ENCODE measurements at places on chromosomes 6 and 20.

- DNase-seq, result peak; percentile 90
These were observed 33.4 kb downstream of the SLC2A4RG start for GRCh38 chr20:63772781-63773518.

DNA sequence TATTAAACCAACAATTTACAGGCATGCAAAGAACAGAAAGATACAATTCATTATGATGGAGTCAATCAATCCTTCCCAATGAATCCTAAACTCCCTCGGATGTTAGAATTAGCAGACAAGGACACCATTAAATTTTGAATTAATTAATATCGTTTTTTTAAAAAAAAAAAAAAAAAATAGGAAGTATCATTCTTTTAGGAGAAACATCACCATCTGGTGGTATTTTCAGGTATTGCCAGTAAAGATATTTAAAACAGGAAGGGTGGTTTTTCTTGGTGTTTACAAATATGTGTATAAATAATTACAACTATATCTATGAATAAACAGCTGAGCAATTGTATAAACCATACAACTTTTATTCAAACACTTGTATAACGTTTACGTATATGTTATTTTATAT lies 564.4 kb downstream of the HAO1 start:
- no peak for DNase-seq

- peak; percentile 99 for DNase-seq
These were observed 85.2 kb downstream of the SESN1 start for GRCh38 chr6:109009236-109009961.

GRCh38 chr6:45880159-45880558 lies 135.5 kb downstream of the CLIC5 start:
- no peak for DNase-seq

- peak; percentile 87 for DNase-seq
These were observed 8.2 kb upstream of the UBE2V1 start for GRCh38 chr20:50120935-50121693.

DNA sequence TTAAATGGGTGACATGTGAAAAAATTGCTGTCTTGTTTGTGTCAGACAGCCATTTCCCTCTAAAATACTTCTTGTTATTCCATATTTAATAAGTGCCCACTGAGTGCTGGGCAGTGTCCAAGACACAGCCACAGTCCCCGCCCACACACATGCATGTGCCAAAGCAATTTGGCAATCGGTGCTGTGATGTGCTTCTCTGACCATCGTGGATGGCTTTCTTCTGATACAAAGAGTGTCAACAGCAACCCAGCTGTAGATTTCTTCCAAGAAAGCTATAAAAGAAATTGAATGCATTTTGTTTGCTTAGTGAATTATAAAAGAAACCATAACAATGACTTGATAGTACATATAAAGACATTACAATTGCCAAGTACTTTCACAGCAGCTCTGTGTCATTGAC lies 140.5 kb upstream of the ATXN1 start:
- no peak for DNase-seq

- DNase-seq, result no peak
These were observed 60.0 kb downstream of the MKKS start for GRCh38 chr20:10374036-10374435.

DNA sequence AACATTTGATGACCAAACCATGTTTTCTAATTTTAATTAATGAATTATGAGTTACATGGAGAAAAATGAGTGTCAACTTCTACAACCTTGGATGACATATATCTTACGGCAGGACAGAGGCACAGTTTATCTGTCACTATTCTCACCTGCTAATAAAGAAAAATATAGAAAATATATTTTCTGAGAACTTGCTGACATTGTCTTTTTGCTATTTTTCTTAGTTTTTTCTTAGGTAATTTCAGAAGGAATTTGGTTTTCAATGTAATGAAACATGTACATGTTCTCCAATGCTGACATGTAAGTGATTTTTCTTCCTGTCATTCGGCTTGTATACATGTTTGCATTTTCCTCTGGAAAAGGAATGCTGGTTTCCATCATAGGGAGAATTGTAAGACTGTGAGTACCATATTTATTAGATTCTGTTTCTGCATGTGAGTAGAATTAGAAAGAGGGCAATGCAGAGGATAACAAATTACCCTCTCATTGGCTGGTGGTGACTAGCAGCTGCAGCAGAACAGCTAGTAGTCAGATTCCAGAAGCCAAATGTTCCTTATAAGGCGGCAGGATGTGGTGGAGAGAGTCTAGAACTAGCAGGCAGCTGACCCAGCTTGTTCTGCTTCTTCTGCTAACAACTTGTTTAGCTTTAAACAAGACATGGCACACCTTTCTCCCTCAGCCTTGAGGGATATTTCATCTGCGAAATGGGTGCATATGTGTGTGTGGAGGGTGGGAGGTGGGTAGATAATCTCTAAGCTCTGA lies 132.8 kb upstream of the SPACA1 start:
- DNase-seq, result no peak

- no peak for DNase-seq
These were observed 121.7 kb upstream of the NXT1 start for GRCh38 chr20:23228912-23229311.

DNA sequence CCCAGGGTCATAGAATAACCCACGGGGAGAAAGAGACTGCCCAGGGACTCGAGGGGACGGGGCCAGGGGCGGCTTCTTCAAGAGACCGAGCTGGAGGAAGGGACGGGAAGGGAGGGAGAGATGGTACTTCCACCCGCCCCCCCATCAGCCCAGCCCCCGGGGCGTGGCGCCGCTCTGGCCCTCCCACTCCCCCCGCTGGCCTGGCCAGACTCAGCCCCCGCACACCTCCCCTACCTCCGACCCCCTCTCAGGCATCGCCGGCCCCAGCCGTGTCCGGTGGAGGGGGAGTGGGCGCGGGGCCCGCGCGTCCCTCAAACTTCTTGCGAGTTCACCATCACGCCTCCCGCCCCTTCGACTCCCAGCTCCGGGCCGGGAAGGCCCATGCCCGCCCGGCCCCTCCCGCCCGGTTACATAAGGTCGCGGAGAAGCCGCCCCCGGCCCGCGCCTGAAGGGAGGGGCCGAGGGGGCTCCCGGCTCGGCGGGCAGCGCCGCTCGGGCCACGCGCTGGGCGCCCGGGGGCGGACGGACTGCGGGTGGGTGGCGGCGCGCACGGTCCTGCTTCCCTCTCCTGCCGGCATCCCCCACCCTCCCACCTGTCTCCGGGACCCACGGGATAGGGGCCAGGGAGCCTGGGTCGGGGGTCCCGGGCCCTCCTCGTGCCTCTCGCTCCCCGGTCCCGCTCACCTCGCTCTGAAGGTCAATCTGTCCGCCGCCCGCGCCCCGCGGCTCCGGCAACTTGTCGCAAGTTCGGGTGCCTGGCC lies 562 bp downstream of the TFEB start:
- DNase-seq, result peak; percentile 97

- no peak for DNase-seq
These were observed 66.1 kb upstream of the EMILIN3 start for GRCh38 chr20:41432746-41433145.

GRCh38 chr6:139271056-139271455 lies 20.7 kb downstream of the TXLNB start:
- peak; percentile 82 for DNase-seq

- no peak for DNase-seq
These were observed 40.2 kb downstream of the INSM1 start for GRCh38 chr20:20407891-20408805.

- no peak for DNase-seq
These were observed 176.1 kb downstream of the TRIM27 start for GRCh38 chr6:28747631-28748157.

DNA sequence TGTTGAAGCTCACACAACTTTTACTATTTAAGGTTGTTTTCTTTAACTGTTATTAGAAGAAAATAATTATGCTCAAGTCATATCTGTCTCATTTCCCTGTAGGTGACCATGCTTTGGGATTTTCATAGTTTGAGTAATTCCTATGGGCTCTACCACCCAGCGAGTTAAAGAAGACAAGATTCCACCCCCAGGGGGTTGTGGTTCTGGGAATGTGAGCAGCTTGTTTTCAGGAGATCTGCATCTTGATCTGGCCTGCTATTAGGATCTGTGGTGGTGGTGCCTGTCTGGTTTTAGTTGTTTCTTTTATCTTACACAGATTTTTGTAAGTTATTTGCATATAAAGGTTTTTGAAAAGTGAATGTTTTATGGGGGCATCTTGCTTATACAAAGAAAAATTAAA lies 20.2 kb upstream of the REV3L start:
- no peak for DNase-seq

GRCh38 chr6:24428615-24429014 lies 25.9 kb downstream of the MRS2 start:
- DNase-seq, result no peak
